Heart left ventricle (tissue), 16 donors: ENCODE measurements at places on chromosomes 2 and 18.

- no peak for DNase-seq
Observed at GRCh38 chr2:216206041-216206703, 97.0 kb downstream of the XRCC5 start.

DNA sequence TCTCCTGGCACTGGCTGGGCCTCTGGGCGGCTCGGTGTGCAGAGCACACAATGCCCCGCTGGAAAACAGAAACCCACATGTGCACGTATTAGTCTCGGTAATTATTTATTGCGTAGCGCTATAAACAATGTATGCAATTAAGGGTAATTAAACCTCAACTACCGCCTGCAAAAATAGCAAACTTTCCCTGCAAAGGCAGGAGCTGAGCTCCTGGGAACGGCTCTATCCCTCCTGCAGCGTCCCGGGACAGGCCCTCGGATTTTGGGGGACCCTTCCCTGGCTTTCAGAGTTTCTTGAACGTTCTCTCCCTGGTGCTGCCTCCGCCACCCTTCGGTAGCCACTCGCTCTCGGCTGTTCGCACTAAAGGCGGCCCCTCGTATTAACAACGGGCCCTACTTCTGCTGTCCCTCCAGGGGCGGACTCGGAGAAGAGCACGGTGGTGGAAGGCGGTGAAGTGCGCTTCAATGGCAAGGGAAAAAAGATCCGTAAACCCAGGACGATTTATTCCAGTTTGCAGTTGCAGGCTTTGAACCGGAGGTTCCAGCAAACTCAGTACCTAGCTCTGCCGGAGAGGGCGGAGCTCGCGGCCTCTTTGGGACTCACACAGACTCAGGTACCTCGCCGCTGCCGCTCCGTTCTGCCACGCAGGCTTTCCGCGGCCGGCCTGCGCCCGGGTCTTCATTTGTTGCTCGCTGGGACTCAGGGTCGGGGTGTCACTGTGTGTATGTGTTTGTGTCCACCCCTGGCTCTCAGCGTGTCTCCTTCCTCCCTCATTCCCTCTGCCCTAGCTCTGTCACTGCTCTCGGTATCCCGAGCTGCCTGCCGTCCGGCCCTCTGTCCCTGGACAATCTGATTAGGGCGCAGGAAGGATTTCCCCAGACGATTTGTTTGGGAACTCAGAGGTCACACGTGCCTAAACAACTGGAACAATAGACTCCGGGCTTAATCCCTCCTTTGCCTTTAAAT is 1.2 kb downstream of the DLX1 start:
- no peak for DNase-seq

DNA sequence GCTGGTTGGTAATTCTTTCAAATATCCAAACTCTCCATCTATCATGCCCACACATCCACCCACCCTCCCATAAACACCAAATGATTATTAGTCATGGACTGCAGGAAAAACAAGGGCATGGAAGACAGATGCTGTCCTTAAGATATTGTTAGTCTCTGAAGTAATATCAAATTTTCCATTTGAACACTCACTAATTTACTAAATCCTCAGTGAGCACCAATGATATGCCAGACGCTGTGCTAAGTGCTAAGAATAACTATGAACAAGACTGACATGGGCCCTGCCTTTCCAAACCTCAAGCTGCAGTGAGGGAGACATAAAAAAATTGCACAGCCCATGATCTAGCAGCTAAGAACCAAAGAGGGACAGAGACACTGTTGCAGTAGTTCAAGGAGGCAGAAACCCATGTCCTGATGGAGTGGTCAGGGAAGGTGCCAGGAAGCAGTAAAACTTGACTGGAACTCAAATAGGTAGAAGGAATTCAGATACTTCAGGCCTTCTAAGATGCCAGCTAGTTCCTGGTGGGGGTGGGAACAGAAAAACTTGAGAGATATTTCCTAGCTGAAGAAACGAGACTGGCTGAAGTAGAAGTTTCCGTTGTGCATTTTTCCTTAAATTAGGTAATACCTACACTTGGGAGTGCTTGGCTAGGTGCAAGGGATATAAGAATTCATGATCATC is 182.1 kb downstream of the OSR1 start:
- no peak for DNase-seq

- DNase-seq, result no peak
Observed at GRCh38 chr18:49112031-49112430, 161.3 kb upstream of the SMAD7 start.

DNA sequence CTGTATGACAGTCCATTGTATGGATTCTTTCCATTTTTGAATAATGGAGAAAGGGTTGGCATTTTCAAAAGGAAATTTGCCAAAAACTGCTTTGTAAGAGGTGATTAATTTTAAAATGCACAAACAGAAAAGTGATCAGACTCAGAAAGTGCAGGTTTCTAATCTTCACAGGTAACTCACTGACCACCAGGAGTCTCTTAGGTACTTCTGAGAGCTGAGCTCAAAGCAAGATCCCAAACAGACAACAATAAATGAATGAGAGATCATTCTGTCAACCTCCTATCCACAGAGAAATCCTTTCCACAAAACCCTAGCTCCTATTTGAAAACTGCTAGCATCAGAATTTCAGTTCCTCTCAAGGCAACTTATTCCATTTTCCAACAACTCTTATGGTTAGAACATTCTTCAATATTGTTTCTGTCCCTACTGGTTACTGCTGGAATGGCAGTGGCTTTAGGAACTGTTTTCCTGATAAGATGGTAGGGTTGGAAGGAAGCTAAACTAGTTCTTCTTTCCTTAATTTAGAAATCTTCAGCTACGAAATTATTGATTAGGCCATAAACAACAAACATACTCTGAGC is 20.6 kb upstream of the HAAO start:
- no peak for DNase-seq
